ENCODE measurements at places on chromosomes 11 and 22.

GRCh38 chr22:19629331-19629719 lies 85.0 kb upstream of the SEPTIN5 start:
- DNase-seq: no peak

- no peak for DNase-seq
Measured at GRCh38 chr22:35349368-35349703, 31.6 kb upstream of the HMOX1 start.

DNA sequence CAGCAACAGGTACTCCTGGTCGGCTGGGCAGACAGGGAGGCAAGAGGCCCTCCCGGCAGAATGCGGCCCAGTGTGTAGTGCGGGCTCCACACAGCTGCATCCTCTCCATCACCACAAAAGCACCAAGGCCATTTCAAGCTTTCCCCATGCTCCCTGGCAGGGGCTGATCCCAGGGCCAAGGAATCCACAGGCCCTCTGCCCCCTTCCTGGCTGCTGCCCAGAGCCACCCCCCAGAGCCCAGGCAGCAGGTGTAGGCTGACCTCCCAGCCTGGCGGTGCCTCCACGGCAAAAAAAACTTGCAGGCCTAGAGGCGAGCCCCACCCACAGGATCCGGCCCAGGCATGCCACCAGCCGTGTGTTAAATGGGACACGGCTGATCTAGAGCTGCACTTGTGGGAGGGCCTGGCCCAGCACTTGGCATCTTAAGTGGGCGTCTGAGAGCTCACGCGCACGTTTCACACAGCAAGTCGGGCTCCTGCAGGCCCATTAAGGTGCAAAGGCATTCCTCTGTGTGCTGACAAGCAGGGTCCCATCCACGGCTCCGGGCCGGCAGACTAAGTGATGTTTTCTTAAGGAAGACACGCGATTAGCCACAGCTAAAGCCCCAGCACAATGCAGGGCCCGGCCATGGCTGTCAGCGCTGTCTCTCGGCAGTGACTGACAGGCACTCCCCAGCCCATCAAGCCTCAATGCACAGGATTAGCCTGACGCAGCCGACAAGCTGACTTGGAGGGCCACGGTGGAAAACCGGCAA lies 19.8 kb upstream of the GNB1L start:
- DNase-seq: no peak

DNA sequence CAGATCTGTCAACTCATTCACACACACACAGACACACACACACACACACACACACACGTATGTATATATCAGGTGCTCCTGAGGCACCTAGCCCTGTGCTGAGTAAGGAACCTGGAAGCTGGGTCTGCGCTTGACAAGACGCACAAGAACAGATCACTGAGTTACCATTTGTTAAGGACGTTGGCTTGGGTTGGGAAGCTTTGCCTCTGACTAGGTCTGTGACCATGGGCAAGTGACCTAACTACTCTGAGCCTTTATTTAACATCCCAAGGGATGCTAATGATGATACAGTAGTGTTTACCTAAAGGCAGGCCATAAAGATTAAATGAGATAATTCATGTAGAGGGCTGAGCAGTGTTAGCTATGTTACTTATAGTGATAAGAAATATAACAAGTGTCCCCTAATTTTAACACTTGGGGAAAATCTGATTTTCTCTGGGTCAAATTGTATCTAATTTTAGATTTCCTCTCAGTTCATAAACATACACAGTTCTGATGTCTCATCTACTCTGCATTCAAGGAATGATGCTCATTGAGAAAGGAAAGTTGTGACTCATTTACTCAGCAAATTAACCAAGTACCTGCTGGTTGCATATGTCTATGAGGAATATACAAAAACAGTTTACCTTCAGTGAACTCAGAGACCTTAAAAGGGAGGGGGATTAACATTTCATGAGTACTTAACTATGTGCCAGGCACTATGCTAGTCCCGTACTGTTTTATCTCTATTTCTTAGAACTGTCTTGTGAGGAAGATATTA lies 13.6 kb downstream of the RNF185 start:
- DNase-seq: no peak

- DNase-seq: no peak
Measured at GRCh38 chr11:17750013-17750800, 15.6 kb downstream of the KCNC1 start.

DNA sequence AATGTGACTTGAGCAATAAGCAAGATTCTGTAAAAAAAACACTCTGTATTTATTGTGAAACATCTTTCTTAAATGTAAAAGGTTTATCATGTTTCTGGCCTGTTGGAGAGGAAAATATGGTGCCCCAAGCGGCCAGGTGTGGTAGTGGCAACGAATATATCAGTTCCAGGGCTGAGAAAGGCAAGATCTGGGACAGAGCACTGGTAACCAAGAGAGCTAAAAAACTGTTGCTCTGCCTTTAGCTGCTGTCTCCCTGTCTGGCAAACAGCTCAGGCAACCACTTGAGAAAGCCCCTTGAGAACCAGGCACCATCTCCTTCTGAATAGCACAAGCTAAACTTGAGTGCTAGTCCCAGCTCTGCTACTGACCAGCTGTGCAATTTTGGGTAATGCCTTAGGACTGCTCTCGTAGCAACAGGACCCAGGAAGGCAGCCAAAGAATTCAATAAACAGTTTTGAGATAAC lies 129.9 kb downstream of the KCNC1 start:
- DNase-seq: no peak

DNA sequence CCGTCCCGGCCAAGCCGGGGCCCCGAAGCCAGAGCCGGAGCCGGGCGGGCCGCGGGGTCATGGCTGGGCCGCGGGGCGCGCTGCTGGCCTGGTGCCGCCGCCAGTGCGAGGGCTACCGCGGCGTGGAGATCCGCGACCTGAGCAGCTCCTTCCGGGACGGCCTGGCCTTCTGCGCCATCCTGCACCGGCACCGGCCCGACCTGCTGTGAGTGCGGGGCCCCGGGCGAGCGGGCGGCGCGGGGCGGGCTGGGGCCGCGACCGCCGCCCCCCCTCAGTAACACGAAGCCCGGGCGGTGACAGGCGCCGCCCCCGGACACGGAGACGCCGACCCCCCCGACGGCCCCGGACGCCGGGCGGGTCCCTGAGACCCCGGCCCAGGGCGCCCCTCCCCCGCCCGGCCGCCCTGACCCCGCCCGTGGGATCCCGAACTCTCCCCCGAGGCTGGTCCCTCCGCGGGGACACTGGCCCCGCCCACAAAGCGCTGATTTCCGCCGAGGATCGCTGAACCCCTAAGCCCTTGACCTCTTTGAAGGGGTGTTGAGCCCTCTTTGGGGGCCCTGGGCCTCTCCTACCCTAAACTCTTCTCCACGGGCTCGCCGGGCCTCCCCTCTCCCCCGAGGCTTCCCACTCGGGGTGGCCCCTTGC lies 389 bp downstream of the MICALL1 start:
- peak; percentile 35 for DNase-seq
